Endothelial cell of umbilical vein (primary cell): ENCODE measurements at places on chromosomes 13 and 19. TPM values are rescaled to one million over a fixed set of nuclear protein-coding genes. Genes with fewer than 3 reads are reported as not detected.

TNFRSF19 gene
- polyA plus RNA-seq: 0.19 and 0.23 TPM in 2 replicates

ADAMTSL5 gene
- polyA plus RNA-seq: 0.07 TPM in 1 of 2 replicates, not detected in the other

SOX1 gene
- not detected in 2 replicates for polyA plus RNA-seq

KLK8 gene
- not detected in 2 replicates for polyA plus RNA-seq

CHST8 gene
- polyA plus RNA-seq: 0.11 TPM in 1 of 2 replicates, not detected in the other

ERICH6B gene
- not detected in 2 replicates for polyA plus RNA-seq

PNMA8B gene
- 0.02 TPM in 1 of 2 replicates, not detected in the other for polyA plus RNA-seq

SIAH3 gene
- polyA plus RNA-seq: 0.02 and 0.03 TPM in 2 replicates

ATP4B gene
- 0.05 and 0.06 TPM in 2 replicates for polyA plus RNA-seq

CD177 gene
- polyA plus RNA-seq: not detected in 2 replicates

CPB2 gene
- not detected in 2 replicates for polyA plus RNA-seq

ICAM4 gene
- polyA plus RNA-seq: 0.41 and 0.44 TPM in 2 replicates

AKAP8 gene
- polyA plus RNA-seq: 16.4 and 18.3 TPM in 2 replicates

GAS6 gene
- 109 and 123 TPM in 2 replicates for polyA plus RNA-seq

CDADC1 gene
- 1.8 and 2.4 TPM in 2 replicates for polyA plus RNA-seq

ZNF44 gene
- polyA plus RNA-seq: 2.0 and 2.1 TPM in 2 replicates

URAD gene
- polyA plus RNA-seq: not detected in 2 replicates
